ENCODE measurements at places on chromosomes 1 and 21.
A peak's percentile ranks its signal among the peaks of the same experiment; 100 is the strongest.

DNA sequence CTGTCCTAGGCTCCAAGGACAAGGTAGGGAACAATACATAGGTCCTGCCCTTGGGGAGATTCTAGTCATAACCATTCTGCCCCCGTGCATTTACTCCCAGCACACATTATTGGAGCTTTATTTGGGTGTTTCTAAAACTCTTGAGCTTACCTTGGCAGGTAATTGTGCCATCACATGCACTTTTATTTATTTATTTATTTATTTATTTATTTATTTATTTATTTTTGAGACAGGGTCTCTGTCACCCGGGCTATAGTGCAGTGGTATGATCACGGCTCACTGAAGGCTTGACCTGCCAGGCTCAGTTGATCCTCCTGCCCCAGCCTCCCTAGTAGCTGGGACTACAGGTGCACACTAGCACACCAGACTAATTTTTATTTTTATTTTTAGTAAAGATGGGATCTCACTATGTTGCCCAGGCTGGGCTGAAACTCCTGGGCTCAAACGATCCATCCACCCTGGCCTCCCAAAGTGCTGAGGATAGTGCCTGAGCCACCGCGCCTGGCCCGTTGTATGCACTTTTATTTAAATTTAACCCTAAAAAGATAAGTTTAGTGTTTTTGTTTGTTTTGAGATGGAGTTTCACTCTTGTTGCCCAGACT, 9.2 kb downstream of the AGMAT start:
- DNase-seq: no peak

DNA sequence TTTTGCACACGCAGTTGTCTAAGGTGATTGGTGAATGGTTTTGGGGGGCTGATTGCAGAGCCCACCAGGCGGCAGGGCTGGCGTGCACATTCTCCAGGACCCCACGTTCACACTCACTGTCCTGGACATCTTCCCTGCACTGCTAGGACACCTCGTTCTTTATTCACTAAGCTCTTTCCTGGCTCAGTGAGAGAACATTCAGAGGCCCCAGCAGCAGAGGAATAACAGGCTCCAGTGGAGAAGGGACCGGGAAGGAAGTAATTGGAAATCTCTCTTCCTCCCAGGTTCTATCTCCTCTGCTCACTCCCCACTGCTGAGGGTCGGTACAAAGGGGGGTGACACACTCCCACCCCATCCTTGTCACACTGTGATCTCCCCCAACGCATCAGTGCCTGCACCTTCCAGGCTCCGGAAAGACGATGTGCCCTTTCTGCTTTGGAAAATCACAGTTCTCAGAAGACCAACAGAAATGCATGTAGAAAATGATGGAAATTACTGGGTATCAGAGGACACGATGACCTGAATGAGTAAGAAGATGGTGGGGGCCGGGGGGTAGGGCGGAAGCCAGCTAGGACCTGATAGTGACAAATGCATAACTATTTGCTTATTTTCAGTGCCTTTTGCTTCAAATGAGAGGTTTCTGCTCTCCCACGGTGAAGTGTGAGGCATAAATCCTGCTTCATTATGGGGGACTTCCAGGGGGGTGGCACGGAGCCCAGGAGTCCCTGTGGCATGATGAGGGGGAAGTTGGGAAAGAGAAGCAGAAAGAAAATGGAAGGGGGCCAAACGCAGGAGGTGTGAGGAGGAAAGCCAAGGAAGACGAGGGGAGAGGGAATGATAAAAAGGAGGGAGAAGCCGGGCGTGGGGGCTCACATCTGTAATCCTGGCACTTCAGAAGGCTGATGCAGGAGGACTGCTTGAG, 25.2 kb upstream of the KIF26B start:
- no peak for DNase-seq

DNA sequence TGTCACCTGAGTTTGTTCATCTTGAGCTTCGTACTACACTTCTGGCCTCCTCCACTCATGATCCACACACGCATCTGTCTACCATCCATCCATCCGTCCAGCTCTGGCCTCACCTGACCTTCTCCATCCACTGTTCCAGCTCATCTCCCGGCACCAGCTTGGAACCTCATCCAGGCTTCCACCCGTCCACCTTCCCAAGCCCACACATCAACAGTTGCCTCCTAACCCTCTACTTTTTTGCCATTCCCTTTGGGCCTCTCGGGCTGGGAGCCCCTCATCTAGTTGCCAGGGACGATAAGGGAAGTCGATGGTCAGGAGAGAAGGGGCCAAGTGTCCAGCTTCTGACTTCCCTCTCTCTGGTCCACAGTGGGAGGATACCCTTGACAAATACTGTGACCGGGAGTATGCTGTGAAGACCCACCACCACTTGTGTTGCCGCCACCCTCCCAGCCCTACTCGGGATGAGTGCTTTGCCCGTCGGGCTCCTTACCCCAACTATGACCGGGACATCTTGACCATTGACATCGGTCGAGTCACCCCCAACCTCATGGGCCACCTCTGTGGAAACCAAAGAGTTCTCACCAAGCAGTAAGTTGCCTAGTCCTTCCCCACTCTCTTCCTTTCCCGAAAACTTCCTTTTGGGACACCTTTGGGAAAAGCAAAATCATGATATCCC, 3.4 kb upstream of the FALEC start:
- DNase-seq: no peak

GRCh38 chr1:187270256-187270655, 441.5 kb downstream of the PLA2G4A start:
- DNase-seq: no peak

- no peak for DNase-seq
Measured at GRCh38 chr1:119815361-119815760, 4.1 kb upstream of the REG4 start.

DNA sequence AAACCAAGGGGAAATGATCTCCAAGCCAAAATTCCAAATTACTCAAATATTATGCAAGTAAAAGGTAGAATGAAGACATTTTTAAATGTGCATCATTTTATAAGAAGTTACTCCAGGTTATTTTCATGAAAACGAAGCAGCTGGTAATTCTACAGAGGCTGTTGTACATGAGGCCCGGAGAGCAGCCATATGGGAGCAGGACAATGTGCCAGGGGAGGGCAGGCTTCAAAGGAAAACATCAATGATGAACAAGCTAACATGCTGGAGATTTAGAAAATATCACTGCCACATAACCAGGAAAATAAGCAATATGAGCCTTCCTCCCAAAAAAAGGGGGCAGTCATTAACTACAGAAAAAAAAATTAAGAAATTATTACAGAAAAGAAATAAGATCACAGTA, 109.1 kb downstream of the TIAM1 start:
- no peak for DNase-seq

DNA sequence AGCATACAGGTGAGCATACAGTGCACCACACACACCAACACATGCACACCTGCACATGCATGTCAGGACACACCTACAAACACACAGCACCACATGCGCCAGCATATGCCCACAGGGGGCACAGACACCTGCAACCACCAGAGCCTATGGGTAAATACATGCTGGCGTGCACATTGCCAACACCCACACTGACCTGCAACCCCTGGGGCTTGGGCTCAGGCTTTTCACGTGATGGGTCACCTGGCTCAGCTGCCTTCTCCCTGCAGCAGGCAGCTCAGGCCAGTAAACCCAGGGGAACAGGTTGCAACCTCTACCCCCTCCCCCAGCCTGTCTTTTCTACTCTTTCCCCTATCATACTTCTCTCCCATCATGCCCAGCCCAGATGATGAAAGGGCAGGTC, 8.1 kb downstream of the CD247 start:
- no peak for DNase-seq

GRCh38 chr1:79122521-79122920, 116.0 kb upstream of the ADGRL4 start:
- DNase-seq: no peak

- no peak for DNase-seq
Measured at GRCh38 chr1:186871784-186872183, 43.0 kb downstream of the PLA2G4A start.

GRCh38 chr1:90435351-90435750, 281.8 kb downstream of the BARHL2 start:
- DNase-seq: no peak

DNA sequence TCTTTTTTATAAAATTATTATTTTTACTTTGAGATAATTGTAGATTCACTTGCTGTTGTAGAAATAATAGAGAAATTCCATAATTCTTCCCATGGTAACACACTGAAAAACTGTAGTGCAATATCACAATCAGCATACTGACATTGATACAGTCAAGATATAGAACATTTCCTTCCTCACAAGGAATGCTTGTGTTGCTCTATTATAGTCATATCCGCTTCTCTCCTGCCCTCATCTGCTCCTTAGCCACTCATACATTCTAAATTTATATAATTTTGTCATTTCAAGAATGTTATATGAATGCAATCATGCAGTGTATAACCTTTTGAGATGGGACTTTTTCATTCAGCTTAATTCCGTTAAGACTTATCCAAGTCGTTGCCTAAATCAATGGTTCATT, 320.2 kb downstream of the BARHL2 start:
- no peak for DNase-seq

DNA sequence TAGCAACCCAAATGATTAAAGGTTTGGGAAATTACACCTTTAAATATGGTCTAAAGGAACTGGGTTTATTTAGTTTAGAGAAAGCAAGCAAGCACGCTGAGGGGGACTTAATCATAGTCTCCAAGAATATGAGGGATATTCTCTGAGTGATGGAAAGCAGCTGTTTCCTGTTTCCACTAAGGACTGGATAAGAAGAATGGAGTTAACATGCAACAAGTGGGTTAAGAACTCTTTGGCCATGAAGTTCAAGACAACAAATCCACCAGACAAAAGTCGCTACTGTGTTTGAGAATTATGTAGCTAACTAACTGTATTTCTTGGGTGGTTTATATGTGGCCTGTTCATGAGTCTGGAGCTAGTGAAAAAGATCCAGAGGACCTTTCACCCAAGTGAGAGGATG, 85.7 kb downstream of the TGFB2 start:
- DNase-seq: no peak

DNA sequence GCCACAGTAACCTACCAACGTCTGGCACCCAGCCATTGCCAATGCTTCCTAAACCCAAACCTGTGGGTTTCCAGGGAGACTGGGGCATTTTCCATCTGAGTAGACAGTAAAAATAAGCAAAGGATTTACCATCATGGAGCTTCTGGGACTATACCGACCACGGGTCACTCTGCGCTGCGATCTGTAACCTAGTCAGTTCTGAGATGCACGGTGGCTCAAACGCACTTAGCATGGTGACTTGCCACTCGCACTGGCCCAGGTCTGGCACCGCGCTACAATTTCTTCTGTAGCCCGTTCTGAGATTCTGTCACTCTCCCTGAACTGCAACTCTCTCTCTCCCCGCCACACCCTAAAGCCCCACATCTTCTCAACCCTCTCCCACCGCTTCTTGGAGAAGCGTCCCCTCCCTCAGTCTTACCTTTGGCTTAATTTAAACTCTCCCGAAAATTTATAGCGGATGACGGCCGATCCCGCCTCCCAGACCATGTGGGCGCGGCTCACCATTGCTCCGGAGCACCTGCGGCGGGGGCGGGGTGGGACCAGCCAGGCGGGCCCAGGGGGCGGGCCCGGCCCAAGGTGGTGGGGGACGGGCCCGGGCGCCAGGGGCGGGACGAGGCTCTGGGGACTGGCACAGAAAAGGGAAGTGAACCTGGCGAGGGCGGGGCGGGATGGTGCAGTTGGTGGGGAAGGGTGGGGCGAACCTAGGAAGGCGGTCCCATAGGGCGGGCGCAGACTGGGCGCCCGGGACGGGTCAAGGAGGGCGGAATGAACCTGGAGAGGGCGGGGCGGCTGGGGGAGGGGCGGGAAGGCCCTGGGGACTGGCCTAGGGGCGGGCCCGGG, 493 bp upstream of the MAP3K21 start:
- DNase-seq: peak; percentile 92

GRCh38 chr1:198253668-198254067, 96.9 kb downstream of the NEK7 start:
- DNase-seq: peak; percentile 62

DNA sequence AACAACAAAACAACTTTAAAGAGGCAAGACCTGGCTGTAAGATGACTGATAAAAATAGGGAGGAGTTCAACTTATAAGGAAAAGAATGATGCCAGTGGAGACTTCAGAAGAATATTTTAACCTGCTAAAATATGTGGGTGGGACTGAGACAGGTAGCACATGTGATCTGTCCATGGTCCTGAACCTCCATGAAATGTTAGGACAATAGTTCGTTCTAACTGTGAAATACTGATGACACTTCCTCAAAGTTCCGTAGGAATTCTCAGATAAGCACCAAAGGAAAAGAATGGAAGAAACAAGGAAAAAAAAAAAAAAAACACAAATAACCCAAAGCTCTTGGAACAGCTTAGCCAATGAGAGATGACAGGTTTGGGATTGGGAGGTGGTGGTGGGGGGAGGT, 44.7 kb downstream of the CDC42BPA start:
- no peak for DNase-seq

DNA sequence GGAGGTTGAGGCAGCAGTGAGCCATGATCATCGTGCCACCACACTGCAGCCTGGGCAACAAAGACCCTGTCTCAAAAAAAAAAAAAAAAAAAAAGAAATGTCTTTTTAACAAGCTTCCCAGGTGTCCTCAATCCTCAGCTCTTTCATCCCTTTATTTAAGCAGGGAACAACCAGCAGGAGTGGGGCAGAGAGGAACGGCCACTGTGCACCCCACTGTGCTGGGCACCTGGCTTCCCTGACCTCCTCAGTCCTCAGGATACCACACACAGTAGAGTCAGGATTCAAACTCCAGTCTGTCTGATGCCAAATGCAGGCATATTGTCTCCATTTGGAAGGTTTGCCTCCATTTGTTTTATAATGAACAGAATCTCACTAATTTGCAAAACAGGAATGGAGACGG, 19.8 kb upstream of the PTAFR start:
- DNase-seq: no peak

GRCh38 chr1:11841245-11842153, 6.1 kb downstream of the NPPA start:
- peak; percentile 44 for DNase-seq

DNA sequence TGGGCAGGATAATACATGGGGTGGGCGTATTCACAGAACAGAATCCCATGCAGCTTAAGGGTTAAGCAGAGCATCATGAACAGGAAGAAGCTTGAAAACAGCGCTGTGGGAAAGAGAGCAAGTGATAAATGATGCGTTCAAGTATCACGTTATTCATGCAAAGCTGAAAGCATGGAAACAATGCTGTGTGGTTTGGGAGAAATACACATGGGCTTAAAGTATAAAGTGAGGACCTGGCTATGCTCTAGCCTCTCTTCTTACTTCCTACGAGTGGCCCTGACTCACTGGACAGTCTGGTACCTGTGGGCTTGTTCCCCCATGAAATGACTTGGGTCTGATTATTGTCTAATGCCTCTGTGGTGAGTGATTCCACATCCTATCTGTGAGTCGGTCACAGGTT, 25.7 kb downstream of the TMPRSS2 start:
- DNase-seq: no peak

DNA sequence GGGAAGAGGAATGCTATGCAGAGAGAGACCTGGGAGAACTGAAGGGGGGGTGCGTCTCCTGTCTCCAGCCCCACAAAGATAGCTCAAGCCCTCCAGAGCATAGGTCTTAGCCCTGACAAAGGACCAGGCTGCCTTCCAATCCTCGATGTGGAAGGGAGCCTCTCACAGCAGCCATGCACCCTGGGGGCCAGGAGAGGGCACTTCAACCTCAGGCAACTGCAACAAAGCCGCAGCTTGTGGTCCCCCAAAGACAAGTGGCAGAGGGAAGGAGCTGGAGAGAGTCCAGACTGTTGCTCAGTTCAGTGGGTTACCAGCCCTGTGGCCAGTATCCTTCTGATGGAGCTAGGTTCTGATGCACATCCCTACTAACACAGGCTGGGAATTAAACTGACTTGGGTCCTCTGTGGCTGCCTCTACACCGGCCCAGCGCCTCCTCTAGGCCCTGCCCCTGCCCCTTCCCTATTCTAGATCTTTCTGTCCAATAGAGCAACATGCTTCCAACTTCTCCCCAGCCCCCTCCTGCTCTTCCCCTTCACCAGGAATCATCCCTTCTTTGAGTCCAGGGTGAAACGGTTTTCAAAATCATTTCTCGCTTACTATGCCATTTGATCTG, 100.7 kb upstream of the SPATA6 start:
- DNase-seq: peak; percentile 66

Measured in suppressor macrophage (primary cell).